ENCODE measurements at places on chromosomes 3 and 15.
A peak's percentile ranks its signal among the peaks of the same experiment; 100 is the strongest.

DNA sequence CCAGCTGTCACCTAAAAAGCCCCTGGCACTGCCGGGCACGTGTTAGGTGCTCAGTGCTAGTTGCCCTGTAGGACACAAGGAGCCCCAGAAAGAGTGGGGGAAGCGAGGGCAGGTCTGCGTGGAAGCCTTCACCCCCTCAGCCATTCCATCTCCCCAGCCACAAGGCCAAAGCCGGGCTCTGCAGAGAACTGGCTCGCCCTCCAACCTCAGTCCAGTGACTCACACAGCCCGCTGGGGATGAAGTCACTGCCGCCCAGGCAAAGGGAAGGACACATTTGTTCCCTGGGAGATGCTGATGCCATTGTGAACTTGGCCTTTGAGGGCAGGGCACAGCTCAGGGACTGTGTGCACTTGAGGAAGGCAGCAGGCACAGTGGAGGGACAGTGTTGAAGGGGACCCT is 48.1 kb downstream of the IQSEC1 start:
- no peak for DNase-seq

DNA sequence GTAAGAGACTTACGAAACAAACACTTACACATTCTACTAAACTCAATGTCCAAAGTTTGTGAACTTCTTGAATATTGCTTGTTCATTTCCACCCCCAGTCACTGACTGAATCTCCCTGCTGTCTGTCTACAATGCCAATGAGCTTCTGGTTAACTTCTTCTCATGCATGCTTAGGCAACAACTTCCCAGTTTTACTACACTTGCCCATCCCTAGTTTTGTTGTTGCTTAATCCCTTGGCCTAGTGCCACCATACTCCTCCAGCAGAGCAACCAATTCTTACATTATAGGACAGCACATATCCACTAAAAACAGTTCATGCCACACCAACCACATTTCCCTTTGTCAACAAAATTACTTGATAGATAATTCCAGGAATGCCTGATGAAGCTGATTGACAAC is 40.9 kb upstream of the CCR2 start:
- DNase-seq, result no peak

DNA sequence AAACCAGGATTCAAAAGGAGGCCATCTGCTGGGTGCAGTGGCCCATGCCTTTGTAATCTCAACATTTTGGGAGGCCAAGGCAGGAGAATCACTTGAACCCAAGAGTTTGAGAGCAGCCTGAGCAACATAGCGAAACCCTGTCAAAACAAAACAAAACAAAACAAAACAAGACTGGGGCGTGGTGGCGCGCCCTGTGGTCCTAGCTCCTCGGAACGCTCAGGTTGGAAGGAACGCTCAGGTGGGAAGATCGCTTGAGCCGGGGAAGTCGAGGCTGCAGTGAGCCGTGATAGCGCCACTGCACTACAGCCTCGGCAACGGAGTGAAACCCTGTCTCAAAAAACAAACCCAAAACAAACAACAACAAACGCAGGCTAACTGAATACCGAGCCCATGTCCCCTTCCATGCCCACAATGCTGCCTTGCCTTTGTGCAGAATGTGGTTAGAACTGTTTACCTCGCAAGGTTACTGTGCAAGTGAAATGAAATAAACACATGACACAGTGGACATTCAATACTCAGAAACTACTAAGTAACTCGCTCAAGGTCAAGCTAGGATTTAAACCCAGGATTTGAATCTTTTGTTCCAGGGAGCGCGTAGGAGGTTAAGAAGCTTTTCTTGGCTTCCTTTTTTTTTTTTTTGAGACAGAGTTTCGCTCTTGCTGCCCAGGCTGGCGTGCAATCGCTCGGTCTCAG is 766 bp upstream of the EMC4 start:
- no peak for DNase-seq

- no peak for DNase-seq
These were observed 12.9 kb downstream of the CRABP1 start for GRCh38 chr15:78353093-78353492.

- no peak for DNase-seq
These were observed at the start of gene LRRC3B for GRCh38 chr3:26622621-26623418. LRRC3B (plus strand) TSS chr3:26622772; CDS start chr3:26709673, 86,901 bp downstream.

- no peak for DNase-seq
These were observed 625.4 kb upstream of the TBL1XR1 start for GRCh38 chr3:177822681-177823096.

GRCh38 chr3:74409066-74409465 is 205.4 kb downstream of the CNTN3 start:
- DNase-seq, result no peak

GRCh38 chr3:184300378-184300720 is 1.3 kb downstream of the PSMD2 start:
- no peak for DNase-seq

- no peak for DNase-seq
These were observed 68.5 kb downstream of the CCR4 start for GRCh38 chr3:33019981-33020380.

DNA sequence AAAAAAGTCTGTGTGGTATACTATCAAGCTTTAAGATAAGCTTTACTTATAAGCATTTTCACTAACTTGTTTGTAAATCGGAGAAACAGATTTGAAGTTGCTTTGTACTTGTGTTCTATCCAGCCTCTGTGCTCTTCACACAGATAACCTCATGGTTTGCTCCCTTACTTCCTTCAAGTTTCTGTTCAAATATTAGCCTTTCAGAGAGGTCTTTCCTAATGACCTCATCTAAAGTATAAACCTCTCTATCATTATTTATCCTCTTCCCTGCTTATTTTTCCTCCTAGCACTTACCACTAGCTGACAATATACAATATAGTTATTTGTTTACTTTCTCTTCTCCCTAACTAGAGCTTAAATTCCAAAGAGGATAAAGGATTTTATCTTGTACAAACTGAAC is 180.0 kb downstream of the CBLB start:
- DNase-seq, result no peak

DNA sequence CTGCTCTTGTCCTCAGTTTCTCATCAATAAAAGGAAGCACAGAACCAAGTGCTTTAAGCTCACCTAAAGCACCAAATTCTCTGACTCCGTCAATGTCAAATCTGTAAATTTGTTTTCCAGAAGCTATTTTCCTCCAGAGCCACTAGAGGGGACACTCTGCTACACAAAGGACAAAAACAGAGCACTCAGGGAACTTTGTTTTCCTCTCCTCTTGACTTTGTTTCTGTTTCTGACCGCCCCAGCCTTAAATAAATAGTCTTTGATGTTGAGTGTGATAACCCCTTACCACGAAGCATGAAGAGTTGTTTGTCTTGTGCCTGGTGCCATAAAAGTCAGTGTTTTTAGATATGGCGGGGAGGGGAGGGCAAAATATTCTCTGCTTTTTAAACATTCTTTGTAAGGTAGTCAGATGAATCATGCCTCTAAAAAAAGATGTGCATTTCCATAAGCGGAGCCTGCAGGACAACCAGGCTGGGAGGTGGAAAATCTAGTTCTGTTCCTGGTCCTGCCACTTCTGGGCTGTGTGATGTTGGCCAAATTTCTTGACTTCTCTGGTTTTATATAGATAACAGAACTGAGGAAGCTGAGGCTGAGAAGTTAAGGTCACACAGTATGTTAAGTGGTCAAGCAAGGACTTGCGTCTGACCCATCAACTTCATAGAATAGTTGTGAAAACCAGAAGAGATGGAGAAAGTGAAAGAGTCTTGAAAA is 7.3 kb upstream of the ZBTB38 start:
- DNase-seq, result peak; percentile 79

GRCh38 chr3:66267031-66267430 is 46.2 kb downstream of the SLC25A26 start:
- DNase-seq, result no peak

DNA sequence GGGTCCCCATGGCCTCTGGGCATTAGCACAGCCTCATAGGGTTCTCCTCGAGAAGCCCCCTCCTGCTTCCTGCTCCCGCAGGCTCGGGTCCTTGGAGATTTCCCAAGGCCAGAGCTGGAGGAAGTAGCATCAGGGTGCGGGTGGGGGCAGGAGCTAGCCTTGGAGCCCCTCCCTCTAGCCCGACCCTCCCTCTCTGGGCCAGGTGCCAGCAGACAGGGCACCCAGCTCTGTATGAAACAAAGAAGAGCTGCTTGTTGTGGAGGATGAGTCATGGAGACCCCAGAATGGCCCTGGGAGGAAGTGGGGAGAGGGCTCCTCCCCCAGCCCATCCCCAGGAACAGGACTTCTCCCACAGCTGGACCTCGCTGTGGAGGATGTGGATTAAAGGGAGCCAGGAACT is 29.2 kb downstream of the EPHB3 start:
- DNase-seq, result no peak

- DNase-seq, result no peak
These were observed 31.4 kb upstream of the MGLL start for GRCh38 chr3:127853681-127854080.

DNA sequence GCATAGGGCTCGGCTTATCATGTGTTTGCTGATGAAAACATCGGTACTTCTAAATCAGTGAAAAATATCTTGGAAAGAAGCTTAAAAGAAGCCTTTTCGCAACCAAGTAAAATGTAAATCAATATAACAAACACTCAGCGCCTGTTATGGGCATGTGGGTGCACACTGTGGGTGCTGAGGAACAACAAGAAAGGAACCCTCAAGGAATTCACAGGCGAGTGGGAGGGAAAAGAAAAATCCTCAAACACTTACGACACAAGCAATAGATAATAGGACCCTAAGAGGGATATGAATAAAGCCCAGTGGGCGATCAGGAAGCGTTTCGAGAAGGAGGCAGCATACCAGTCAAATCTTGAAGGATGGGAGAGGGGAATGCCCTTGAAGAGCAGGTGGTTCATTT is 21.9 kb downstream of the GLDN start:
- DNase-seq, result no peak

DNA sequence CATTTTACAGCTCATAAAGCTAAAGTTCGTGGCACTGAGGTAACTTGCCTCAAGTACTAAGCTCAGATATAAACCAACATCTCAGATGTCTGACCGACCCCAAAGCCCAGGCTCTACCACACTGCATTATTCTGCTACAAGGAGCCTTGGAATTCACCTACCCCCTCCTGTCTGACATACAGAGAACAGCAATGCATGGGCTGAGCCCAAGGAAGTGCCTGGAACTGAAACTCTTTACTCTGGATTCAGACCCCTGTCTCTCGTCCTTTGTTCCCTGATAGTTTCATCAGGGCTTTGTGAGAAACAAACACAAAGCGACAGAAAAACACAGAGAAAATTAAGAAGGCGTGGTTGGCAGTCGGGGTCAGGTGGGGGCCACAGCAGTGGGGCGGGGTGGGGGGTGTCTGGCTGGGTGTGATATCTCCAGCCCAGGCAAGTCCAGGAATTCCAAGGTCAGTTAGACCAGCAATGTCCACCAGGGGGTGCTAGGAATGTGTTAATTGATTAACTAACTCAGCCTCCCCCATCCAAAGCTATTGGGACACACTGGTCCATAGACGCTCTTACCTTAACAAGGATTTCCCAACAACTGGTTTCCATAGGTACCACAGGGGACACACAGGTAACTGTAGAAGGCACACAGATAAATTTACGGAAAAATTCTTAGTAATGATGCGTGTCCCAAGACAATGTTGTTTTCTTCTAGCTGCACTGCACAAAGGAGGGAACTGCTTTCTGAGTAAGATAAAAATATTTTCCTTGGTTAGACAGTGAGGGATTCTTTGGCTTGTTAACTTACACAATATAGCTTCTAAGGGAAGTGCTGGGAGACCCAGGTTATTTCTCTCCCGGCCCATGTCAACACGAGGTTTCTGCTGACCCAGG is 18.8 kb upstream of the SSUH2 start:
- peak; percentile 32 for DNase-seq

- no peak for DNase-seq
These were observed 220.8 kb upstream of the TPRG1 start for GRCh38 chr3:188950832-188951489.

GRCh38 chr3:138774529-138775253 is 60.0 kb downstream of the PIK3CB start:
- DNase-seq, result peak; percentile 87

DNA sequence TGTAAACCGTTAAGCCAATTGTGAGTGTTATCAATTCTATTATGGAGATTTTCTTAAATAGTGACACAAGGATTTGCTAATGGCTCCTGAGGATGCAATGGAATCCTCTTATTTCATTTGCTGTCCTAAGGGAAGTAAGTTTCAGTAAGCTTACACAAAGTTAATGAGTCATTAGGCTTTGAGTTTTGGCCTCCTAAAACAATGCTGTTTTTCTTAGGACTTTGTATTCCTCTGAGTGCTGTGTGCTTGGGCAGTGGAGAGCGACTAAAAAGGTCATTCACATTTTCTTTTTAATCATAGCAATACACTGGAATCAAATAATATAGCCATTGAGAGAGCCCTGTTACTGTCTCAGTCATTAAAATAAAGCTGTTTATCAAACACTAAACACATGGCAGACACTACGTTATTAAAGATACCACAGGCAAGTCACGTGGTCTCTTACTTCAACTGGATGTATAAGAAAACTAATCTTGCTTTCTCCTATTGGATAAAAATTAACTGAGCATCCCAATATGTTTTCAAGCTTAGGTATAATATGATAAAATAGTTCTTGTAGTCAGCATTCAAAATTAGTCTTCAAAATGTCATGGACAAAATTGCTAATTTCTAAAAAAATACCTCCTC is 290.8 kb downstream of the NLGN1 start:
- no peak for DNase-seq

GRCh38 chr3:58495101-58495500 is 3.2 kb downstream of the KCTD6 start:
- no peak for DNase-seq

DNA sequence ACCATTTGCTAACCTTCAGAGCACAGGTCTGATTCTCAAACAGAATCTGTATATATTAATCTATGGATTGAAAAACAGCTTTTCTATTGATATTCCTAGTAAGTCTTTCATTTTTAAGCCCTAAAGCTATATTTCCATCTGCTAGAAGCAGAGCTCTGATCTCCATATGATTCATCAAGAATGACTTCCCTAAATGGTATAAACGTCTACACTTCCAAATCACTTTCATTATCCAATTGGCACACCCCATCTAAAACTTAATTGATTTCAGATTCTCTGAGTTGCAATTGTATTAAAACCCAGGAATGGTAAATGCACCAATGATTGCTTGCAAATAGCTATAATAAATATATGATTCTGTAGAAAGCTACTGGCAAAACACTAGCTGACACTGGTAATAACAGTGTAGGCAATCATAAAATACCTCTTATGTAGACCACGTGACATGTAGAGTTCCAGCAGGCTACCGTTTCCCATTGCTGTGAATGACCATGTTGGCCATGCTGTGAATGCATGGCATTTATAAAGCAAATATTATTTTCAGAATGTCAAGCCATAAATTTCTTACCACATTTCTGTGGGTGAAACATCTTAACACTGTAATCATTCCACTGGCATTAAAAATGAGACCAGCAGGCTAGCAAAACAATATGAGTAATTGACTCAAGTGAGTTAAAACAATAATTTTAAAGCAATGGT is 226.0 kb downstream of the ZMAT3 start:
- DNase-seq, result no peak

- DNase-seq, result no peak
These were observed 32.2 kb downstream of the SSR3 start for GRCh38 chr3:156522673-156523072.

DNA sequence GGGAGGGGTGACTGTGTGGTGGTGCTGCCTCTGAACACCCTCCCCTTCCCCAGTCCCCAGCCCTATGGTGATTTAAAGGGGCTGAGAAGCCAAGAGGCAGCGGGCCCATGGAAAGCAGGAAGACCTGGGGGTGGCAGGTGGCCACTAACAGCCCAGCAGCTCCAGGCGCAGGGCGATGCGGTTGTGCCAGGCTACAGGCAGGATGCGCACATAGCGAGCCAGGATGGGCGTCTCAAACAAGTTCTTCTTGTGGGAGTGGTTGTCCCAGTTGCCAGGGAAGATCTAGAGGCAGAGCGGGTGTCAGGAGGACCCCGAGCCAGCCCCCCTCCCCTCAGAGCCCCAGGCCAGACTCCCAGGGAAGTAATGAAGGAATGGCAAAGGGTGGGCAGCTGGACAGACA is 3.9 kb upstream of the HAPLN3 start:
- no peak for DNase-seq
